ENCODE measurements at places on chromosomes 7 and 10.

DNA sequence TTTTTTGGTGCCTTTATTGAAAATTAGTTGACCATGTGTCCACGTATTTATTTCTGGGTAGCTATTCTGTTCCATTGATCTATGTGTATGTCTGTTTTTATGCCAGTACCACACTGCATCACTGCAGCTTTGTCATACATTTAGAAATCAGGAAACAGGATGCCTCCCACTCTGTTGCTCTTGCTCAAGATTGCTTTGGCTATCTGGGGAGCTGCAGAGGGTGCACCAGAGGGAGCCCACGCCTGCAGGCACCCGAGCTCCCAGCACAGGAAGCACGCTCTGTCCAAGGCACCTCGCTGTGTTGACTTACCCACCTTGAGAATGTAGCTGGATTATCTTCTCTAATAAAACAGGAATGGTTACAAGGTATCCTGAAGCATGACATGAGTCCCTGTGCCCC, 301.7 kb downstream of the TCERG1L start:
- no peak for DNase-seq

DNA sequence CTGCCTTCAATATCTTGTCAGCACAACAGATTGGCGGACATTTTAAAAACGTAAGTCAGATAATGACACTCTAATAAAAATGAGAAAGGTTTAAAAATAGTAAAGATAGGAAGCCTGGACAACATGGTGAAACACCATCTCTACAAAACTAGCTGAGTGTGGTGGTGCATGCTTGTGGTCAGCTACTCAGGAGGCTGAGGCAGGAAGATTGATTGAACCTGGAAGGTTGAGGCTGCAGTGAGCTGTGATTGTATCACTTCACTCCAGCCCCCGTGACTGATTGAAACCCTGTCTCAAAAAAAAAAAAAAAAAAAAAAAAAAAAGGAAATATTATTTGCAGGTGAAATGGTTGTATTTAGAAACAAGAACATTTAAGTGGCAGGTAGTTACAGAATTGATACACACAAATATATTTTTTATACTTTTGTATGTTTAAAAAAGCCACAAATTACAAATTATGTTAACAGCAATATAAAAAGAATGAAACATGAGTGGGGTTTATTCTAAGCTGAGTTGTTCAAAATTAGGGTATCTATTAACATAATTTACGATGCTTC, 141.9 kb downstream of the ADK start:
- DNase-seq: no peak

DNA sequence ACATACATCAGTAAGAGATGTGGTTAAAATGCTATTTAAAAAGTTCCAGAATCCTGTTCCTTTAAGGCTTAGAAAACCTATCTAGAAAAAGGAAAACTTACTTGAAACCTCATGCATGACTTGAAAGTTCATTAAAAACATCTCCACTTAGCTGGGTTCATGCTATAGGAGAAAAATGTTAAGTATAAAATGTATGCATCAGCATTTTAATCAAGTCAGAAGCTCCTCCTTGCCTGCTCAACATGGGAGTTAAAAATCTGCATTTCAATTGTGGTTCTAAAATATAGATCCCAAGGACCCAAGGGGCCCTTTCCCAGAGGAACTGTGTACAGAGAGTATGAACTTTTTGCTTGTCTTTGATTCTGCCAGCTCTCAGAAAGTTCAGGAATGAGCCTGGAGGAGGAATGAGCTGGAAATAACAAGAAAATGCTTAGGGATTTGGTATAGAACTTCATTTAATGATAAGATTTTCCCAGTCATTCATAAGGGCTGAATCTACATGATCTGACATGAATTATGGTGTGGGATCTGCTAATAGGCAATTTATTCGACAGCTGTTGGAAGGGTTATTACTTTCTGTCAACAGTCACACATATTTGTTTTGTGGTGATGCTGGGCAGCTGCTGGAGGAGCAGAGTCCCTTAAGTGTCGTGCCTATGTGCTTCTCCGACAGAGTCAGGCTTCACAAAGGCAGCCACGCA, 85.6 kb upstream of the MTPN start:
- no peak for DNase-seq

DNA sequence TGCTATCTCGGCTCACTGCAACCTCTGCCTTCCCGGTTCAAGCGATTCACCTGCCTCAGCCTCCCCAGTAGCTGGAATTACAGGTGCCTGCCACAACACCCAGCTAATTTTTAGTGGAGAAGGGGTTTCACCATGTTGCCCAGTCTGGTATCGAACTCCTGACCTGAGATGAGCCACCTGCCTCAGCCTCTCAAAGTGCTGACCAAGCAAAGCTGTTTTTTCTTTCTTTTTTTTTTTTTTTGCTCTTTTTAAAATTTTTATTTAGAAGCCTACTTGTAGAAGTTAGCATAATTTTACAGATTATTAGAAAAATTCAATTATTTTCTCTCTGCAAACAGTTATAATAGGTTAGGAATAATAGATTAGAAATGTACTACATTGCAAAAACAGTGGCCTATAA, 1.2 kb upstream of the FGFBP3 start:
- no peak for DNase-seq

DNA sequence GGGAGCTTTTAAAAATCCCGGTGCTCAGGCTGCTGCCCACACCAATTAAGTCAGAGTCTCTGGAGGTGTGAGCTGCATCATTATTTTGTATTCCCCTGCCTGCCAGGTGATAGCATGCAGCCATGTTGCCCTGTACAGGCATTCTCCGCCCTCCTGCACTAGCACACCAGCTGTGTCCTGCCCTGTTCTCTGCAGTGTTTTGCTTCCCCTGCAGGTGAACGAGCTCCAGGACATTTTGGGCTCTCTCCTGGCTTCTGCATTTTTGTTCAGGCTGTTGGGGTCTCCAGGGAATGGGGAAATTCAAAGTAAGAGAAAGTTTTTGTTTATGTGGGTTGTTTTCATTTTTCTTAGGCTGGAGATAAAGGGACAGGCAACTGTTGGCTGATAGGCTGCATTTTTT, 271.0 kb upstream of the COBL start:
- no peak for DNase-seq

DNA sequence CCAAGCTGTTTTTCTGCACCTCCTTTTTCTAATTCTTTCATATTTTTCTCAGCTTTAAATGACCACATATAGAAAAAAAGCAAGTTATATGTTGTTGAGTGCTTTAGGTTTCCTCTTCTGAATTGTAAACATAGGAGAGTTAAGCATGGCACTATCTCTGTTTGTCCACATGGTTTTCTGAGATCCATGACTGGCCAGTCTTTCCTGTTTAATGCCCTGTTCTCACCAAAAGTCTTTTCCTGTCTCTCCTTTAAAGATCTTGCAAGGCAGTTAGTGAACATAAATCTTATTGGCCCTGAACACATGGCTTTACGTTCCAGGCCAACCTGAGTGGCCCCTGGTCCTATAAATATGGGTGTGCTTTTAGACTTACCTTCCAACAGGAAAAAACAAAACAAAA, 19.4 kb downstream of the TRPV5 start:
- DNase-seq: no peak

- DNase-seq: no peak
Measured at GRCh38 chr7:151552352-151553028, 32.8 kb upstream of the RHEB start.

GRCh38 chr7:134639061-134639460, 7.6 kb upstream of the BPGM start:
- DNase-seq: no peak

GRCh38 chr7:39656415-39656814, 33.0 kb downstream of the RALA start:
- no peak for DNase-seq

GRCh38 chr10:1208366-1209311, 152.5 kb downstream of the WDR37 start:
- DNase-seq: no peak

GRCh38 chr10:76430061-76430645, 998.7 kb downstream of the LRMDA start:
- DNase-seq: no peak

DNA sequence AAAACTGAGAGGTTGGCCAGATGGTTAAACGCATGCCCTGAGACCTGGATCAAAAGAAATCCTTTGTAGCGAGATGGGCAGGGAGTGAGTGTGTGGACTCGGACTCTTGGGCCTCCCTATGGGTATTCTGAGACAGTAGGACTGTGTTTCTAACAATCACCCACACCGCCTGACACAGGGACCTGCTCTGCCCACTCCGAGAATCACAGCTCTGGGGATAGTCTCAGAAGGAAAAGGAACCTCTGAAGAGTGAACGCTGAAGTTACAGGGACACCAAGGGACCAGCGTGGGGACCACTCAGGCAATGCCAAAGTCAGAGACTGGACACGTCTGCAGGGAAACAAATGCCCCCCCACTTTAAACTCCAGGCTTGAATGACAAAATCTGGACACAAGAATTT, 242.1 kb upstream of the TCERG1L start:
- no peak for DNase-seq

DNA sequence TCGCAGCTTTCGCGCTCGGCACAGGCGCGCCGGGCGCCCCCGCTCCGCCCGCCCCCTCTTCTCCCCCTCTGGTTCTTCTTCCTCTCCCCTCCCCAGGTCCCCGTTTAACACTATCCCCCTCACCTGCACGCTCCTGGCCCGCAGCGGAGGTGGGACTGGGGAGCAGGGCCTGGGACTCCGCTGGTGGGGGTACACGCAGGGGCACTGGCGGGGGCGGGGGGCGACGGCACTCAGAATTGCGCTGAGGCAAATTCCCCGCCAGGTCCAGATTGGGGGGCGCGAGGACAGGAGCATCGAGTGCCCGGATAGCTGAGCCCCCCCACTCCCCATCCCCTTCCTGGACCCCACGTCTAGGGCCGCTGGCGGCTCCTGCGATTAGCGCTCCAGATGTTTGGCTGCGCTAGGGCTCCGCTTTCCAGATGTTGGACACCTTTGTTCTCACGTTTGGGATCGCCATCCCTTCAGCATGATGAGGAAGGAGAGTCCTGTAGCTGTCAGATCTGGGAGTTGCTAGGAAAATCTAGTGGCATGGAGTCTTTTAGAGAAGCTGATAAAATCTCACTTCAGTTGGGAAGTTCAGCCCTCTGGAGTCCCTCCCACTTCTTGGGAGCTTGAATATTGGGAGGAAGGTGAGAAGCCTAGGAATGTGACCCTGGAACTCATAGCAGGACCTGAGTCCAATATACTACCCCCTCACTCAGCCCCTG, 31.4 kb upstream of the PAX2 start:
- DNase-seq: no peak

DNA sequence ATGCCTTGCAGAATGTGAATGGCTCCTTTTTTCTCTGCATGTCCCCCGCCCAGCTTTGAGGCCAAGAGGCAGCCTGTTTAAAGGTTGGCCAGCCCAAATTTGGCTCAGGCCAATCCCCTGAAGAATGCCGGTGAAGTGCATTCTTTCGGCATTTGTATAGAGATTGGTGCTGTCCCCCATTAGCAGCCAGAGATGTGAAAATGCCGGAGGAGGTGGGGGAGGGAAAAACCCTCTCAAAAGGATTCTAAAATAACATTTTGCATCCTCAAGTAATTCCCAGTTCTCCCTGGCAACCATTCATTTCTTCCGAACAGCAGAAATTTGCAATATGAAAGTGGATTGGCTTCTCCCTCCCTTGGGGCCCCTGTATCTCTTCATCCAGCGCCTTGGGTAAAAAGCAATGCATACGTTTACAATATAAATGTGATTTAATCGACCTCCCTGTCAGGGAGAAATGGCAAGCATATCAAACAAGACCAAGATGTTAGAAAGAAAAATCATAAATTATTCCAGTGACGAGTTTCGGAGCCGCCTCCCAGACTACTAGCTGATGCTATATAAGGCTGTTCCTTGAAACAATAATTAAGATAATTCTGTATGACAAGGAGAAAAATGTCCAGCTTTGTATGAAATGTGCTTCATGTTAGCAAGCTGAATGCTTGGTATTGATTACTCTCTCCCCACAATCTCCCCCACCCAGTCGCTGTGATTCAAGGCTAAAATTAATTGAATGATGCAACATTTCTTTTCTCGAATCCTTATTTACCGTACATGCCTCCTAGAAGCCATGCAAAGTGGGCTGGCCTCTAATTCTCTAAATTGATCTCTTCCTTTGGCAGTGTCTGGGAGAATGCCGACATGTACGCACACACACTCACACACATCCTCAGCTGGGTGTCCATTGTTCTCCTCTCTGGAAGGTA, 323.7 kb downstream of the RPS24 start:
- DNase-seq: no peak

GRCh38 chr10:108167766-108168165, 1003.3 kb upstream of the SORCS1 start:
- no peak for DNase-seq

DNA sequence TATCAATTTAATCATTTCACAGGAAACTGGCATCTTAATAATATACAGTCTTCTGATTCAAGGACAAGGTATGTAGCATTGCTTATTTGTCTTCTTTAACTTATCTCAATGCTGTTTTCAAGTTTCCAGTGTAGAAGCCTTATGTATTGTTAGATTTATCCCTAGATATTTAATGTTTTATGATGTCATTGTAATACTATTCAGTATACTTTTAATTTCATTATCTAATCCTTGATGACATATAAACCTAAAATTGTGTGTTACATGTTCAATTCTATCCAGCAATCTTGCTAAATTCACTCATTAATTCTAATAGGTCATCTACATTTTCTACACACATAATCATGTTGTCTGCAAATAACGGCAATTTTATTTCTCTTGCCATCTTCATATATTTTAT, 126.3 kb upstream of the SEC61G start:
- DNase-seq: no peak

GRCh38 chr10:7474388-7474787, 63.6 kb upstream of the SFMBT2 start:
- DNase-seq: no peak

All from CD8-positive, alpha-beta T cell (primary cell).